ENCODE measurements at places on chromosomes 13 and 19.

- DNase-seq: no peak
These were observed 29.2 kb upstream of the ARGLU1 start for GRCh38 chr13:106597186-106597585.

GRCh38 chr19:14305706-14306105 lies 75.5 kb upstream of the ADGRE5 start:
- no peak for DNase-seq

DNA sequence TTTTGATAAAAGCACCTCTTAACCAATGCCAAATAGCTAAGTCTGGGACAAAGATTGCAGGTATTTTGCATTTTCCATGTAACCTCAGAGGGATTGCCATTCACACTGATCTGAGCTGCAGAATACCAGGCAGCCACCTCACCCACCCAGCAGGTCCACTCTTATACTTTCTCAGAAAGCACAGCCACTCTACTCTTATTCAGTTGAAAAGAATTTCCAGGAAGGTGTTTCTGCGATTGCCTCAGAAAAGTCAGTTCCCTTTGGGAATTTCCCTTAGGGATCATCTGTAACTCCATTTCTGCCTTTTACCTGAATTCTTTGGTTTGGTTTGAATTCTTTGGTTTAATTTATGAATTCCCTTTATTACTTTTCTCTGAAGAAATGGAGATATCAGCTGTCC lies 904 bp upstream of the ALOX5AP start:
- no peak for DNase-seq

- no peak for DNase-seq
These were observed 54.3 kb downstream of the XPO4 start for GRCh38 chr13:20848203-20848602.

GRCh38 chr13:80884056-80884785 lies 543.3 kb upstream of the SPRY2 start:
- DNase-seq: no peak

DNA sequence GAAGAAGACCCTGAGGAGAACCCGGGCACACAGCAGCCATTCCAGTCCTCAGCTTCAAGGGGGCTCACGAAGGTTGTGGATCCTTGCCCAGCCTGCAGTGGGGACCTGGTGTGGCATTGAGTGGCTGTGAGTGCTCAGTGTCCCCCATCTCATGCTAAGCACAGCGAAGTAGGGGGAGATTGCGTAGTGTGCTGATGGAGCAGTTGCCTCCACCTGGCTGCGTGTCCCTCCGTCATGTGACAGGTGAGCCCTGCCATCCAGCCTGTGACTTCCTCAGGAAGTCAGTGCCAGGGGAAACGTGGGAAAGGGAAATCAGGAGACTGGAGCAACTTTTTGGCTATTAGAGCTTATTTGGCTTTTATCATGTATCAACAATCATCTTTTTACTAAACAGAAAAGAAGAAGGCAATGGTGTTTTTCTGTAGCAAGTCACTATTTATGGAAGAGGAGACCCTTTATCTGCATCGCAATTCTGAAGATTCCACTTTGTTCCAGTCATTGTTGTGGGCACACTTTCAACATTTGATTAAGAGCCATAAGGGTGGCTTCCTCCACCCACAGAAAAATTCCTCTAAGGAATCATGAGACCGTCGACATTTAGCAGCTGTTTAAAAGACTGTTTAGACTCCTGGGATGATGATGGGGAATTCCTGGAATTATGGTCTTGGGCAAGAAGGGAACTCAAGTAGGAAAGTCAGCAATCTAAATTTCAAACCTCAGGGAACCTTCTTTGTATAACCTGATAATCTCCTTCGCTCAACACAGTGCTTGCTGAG lies 126.8 kb upstream of the SPATA13 start:
- peak; percentile 39 for DNase-seq

DNA sequence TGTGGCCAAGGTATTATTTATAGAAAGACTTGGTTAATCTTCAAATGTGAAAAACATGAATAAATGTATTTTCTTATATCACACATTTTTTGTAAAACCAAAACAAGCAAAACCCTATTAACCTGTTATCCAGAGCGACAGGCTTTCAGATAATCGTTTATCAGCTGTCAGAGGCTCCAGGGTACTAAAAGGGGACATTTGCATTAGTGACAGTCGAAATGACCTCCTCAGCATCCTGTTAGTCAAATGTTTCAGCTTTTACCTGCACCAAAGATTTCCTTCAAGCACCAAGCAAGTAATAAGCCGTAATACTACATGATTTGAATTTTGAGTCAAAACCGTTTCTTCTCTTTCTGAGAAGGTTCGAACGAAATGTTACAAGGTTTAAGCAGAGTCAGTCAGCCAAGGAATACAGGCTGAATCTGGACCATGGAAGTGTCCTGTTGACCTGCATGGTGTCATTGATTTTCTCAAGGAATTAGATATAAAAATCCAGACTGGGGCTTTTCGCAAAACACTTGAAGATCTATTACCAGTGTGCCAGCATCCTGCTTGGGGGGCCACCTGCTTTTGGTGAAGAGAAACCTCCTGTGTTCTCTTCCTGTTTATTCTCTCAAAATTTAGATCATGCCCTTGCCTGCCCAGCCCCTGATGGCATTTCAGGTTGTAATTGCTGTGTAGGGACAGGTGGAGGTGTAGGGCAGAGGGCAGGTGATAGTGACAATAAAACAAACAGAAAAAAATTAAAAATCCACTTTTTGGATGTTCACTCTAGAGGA lies 11.3 kb upstream of the RFC3 start:
- DNase-seq: no peak

GRCh38 chr19:34145741-34146202 lies 26.5 kb upstream of the LSM14A start:
- DNase-seq: peak; percentile 66

GRCh38 chr13:53694814-53695532 lies 666.4 kb downstream of the OLFM4 start:
- no peak for DNase-seq

DNA sequence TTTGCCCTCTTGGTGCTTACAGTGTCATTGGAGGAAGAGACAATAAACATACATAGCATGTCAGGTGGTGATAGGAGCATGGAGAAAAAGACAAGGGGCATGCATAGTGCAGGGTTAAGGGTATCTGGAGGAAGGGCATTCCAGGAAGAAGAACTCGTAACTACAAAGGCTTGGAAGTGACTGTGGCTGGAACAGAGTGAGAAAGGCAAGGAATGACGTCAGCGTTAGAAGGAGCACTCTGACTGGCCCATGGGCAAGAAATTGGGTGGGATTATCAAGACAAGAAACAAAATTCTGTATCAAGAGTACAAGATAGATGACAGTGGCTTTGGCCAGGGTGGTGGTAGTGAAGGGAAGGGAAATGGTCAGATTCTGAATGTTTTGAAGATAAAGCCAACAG lies 11.2 kb downstream of the SMIM17 start:
- DNase-seq: no peak

DNA sequence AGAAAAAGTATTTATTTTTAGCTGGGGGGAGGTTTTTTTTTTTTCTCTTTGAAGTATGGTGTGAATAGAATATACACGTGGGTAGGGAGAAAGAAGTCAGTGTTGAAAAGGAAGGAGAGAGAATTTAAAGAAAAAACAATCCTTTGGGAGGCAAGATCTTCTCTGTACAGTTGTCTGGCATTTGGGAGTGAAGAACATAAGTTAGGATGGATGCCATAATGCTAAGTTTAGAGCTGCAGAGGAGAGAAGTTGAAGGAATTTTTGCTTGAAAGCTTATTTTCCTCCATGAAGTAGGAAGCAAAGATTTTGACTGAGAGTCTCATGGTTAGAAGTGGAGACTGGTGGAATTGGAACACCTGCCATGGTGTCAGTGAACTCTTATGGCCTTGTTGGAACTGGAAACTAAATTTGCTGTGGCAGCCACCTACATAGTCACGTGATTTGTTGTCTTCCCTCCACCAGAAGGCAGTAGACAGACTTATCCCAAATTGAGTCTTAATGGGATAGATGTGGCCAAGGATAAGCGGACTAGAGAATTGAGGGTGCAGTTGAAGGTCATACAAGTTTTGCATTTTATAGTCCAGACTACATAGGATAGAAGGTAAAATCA lies 22.0 kb downstream of the NDFIP2 start:
- no peak for DNase-seq

GRCh38 chr19:534088-534487 lies 2.5 kb downstream of the CDC34 start:
- no peak for DNase-seq

- peak; percentile 97 for DNase-seq
These were observed 5.7 kb downstream of the JAK3 start for GRCh38 chr19:17841810-17842662.

DNA sequence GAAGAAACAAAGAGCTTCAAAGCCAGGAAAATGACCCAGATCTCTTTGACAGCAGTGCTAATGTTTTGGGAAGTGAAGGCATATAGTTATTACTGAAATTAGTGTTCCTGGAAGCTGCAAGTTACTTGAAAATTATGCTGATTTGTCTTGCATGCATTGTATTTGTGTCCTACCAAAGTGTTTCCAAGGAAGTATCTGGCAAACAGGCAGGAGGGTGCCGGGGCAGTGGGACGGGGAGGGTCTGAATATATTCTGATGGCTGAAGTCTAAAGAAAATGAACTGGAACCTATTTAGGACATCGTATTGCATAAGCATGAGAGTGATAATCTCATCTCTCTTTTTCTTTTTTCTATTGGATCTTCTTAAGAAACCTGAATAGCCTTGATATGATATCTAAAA lies 9.0 kb downstream of the RNASEH2B start:
- DNase-seq: no peak

- peak; percentile 34 for DNase-seq
These were observed 16.4 kb upstream of the PRR19 start for GRCh38 chr19:42285541-42285941.
